ENCODE measurements at places on chromosomes 13 and 19.

DNA sequence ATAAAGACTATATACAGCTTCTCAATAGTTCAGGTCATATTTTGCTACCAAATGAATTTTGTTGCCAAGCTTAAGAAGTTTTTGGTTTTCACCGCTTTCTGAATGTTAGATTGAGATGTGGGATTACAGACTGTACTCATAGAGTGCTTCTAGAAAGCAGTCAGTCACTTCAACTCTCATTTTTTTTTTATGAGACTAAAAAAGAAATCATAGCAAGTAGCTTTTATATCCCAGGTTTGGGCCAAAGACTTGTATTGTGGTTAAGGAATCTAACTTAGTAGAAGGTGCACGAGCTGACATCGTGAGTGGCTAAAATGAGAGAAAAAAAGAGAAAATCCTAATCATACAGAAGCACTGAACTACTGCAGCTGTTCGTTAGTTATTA is 2.2 kb upstream of the USPL1 start:
- DNase-seq = no peak

DNA sequence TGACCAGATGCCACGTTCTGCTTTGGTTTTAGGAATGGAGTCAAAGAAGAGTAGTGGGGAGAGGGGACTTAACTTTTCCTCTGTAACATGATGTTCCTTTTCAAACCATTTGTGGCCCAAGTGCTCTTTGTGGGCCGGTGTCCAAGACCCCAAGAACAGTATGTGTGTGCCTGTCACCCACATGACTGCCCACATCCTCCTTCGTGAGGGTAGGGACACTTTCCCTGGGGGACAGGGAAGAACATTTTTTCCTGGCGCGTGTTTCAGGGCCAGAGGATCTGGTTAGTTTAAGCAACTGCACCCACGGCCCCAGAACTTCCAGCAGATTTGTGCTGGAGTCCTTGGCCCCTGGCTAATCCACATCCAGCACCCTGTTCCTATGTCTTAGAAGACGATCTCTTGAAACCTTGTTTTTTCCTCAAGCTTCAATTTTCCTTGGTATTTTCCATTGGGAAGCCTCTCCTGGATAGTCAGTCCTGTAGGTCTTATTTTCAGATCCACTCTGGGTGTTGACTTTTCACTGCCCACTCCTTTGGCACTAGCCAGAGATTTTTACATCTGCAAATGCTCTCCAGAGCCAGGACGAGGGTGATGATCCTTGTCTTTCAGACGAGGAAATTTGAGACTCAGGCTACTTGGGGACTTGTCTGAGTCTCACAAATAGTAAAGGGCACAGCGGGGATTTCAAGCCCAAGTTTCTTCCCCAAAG is 10.8 kb upstream of the CCDC97 start:
- DNase-seq = no peak

GRCh38 chr13:75481176-75482069 is 546 bp downstream of the TBC1D4 start:
- DNase-seq = peak; percentile 43

- no peak for DNase-seq
Observed at GRCh38 chr13:26307701-26308100, 53.8 kb downstream of the CDK8 start.

- peak; percentile 38 for DNase-seq
Observed at GRCh38 chr13:77042566-77043177, 15.7 kb upstream of the FBXL3 start.

- DNase-seq = peak; percentile 40
Observed at GRCh38 chr13:78102121-78102677, 183.6 kb upstream of the EDNRB start.

DNA sequence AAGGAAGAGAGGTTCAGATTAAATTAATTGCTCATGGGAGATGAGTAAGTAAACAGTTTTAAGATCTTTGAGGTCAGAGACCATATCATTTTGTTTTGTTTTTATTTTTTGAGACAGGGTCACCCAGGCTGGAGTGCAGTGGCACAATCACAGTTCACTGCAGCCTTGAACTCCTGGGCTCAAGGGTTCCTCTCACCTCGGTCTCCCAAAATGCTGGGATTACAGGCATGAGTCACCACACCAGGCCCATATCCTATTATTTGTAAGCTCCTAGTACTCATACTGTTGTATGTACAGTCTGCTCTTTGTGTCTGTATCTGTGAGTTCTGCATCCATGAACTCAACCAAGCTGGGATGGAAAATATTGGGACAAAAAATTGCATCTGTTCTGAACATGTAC is 6.0 kb upstream of the RASL11A start:
- DNase-seq = no peak

GRCh38 chr19:4374498-4375163 is 25.7 kb downstream of the SH3GL1 start:
- DNase-seq = peak; percentile 76

- no peak for DNase-seq
Observed at GRCh38 chr13:75016225-75016624, 465.7 kb downstream of the TBC1D4 start.

DNA sequence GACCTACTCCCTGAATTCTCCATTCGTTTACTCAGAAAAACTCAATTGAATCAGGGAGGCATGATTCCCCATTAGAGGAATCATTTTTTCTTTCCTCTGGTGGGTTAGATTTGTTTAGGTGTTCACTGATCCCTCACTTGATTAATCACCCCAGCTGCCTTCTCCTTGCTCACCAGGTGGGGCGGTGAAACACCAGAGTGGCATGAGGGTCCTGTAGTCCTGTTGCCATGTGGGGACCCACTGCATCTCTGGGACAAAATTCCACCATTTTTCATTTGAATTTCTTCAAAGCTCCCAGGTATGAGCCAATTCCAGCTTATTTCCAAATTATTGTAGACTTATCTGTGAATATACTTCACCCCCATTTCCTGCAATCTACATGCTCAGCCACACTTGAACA is 462.7 kb upstream of the ZNF507 start:
- no peak for DNase-seq

DNA sequence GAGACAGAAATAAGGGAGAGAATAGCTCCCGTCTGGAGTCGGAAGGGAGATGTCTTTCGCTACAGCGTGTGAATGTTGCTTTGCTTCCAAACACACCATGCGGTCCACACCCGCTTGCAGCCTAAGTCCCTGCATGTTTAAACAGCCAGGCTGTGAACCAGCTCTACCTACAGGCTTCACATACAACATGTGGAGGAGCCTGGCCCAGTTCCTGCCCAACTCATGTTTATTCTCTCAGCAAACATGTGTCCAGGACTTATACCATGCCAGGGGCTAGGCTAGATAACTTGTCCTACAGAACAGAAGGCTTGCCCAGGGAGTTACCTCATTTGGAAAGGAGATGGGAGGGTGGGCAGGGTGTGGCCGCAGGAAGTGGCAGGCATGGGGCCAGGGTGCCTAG is 181.5 kb downstream of the FOXO1 start:
- no peak for DNase-seq

GRCh38 chr19:45676851-45677263 is 8.8 kb downstream of the GIPR start:
- DNase-seq = no peak

- DNase-seq = no peak
Observed at GRCh38 chr19:10152100-10152499, 32.4 kb upstream of the EIF3G start.

DNA sequence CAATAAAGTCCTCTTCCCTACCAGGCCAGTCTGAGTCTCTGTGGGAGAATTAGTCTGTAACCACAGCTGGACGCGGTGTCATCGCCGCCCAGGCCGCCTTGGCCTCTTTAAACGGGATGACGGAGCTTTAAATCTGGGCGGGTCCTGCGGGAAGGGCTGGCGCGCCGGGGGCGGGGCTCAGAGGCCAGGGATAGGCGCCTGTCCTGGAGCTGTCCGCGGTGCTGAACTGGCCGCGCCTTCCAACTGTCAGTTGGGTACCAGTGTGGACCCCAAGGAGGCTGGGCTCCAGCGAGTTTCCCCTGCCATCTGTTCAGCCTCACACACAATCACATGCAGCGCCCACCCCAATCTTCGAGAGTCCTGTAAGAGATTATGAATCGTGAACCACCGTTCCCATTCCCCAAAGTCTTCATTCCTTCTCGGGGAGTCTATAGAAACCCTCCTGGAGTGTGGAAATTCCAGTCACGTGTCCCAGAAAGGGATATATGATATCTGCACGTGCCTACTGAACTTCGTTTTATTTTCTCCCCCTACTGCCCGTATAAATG is 11.5 kb downstream of the APLP1 start:
- peak; percentile 87 for DNase-seq

DNA sequence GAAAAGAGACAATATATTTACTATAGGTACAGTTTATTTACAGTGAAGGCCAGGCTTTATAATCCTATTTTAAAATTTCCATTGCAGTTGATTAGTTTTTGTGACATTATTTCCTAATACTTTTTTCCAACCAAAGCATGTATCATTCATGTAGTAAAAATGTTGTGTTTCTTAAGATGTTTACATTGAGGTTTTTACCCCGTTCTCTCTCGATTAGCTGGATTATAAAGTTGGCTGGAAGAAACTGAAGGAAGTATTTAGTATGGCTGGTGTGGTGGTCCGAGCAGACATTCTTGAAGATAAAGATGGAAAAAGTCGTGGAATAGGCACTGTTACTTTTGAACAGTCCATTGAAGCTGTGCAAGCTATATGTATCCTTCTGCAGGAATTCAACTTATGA is 21.2 kb downstream of the HNRNPM start:
- DNase-seq = peak; percentile 93

- DNase-seq = no peak
Observed at GRCh38 chr13:69226427-69226826, 881.2 kb upstream of the ATXN8OS start.

All from iris pigment epithelial cell (primary cell).